ENCODE measurements at places on chromosomes 16 and 17.

GRCh38 chr17:71759422-71760060 lies 361.3 kb upstream of the SOX9 start:
- no peak for DNase-seq

DNA sequence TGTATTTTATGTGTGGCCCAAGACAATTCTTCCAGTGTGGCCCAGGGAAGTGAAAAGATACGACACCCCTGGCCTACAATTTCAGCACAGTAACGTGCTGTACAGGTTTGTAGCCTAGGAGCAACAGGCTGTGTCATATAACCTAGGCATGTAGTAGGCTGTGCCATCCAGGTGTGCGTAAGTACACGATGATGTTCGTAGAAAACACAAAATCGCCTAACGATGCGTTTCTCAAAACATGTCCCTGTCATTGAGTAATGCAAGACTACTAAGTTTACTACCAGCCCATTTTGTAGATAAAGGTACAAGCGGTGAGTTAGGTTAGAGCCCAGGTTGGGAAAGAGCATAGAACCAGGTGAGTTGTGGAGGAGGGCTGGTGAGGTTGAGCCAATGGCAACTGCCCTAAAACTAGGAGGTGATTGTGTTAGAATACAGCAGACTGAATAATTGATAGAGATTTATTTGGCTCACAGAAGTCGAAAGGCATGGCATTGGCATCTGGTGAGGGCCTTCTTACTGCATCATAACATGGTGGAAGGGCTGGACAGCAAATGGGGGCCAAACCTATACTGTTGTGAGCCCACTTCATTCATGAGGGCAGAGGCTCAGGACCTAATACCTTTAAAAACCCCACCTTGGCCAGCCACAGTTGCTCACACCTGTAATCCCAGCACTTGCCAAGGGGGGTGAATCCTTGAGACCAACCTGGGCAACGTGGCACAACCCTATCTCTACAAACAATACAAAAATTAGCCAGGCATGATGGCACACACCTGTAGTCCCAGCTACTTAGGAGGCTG lies 4.2 kb downstream of the EIF1 start:
- DNase-seq = no peak

GRCh38 chr17:78682363-78682762 lies 99.7 kb downstream of the CYTH1 start:
- no peak for DNase-seq

- peak; percentile 15 for DNase-seq
Measured at GRCh38 chr17:64320613-64321553, 57.8 kb upstream of the TEX2 start.

- no peak for DNase-seq
Measured at GRCh38 chr16:383326-384051, 1.7 kb upstream of the PGAP6 start.

- DNase-seq = no peak
Measured at GRCh38 chr17:36858119-36859002, 78.9 kb upstream of the LHX1 start.

DNA sequence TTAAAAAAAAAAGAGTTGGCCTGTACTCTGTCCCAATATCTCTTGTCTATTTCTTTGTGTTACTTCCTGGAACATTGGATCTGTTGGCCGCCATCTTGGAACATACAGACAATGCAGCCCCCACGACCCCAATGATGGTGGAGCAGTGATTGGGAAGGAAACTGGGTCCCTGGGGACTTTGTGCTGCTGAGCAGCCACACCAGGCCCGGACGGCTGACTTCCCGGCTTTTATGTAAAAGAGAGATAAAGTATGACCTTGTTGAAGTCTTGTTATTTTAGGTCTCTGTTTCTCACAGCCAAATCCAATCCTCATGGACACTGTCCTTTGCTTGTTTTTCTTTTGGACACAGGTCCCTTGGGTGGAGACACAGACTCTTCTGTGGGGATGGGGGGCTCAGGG lies 204.5 kb downstream of the SALL1 start:
- DNase-seq = no peak

- no peak for DNase-seq
Measured at GRCh38 chr16:75494661-75495075, 573 bp downstream of the CHST6 start.

DNA sequence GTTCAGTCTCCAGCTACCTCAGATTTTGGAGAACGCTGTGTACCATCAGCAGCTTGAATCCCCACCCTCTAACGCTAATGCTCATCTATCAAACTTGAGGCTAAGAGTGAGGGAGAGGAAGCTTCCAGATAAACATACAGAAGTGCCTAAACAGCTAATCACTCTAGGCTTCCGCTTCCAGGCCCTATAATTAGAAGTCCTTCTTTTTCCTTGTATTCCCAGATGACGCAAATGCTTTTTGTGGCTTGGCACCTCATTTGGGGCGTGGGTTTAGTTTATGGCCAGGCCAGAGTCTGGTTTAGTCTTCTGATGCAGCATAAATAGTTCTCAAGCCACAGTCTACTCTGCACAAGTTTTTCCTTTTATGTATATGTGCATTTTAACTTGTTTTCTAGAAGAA lies 263.4 kb downstream of the BCAS3 start:
- DNase-seq = peak; percentile 1

- DNase-seq = no peak
Measured at GRCh38 chr17:45104497-45104896, 27.8 kb downstream of the PLCD3 start.

GRCh38 chr17:40791787-40792436 lies 7.8 kb downstream of the KRT28 start:
- no peak for DNase-seq

DNA sequence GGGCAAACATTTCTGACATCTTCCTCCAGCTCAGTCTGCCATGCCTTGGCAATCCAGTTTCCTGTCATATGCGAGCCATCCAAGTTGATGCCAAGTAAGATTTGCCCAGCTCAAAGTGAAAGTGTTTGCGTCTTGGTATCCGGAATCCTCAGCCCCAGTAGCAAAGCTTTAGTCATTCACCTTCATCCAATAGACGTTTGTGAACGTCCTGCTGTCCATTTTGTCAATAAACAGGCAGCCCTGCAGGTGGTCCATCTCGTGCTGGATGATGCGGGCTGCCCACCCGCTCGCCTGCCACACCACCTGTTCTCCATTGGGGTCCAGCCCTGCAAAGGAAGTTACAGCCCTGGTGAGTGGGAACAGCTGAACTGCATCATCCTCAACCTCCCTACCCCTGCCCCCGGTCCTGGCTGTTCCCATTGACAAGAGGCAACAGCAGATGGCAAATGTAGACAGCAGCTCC lies 1.5 kb downstream of the PDF start:
- DNase-seq = no peak

DNA sequence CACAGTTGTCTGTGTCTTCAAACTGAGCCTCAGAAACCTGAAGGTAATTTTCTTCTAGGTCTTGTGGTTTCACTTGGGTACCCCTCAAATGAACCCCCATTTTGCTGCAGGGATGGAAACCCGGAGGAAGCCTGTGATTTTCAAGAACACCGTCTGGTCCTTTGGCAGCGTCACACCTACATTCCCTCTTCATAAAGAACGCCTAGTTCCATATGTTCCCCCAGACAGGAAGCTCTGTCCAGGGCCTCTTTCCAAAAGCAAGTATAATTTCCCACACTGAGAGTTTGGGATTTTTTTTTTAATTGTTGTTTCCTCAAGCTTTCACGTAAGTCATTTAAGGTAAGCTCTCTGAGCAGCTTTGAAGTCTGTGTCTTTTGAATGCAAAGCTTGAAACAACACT lies 515.0 kb downstream of the TMEM114 start:
- DNase-seq = no peak
